ENCODE measurements at places on chromosomes 7 and 10.

DNA sequence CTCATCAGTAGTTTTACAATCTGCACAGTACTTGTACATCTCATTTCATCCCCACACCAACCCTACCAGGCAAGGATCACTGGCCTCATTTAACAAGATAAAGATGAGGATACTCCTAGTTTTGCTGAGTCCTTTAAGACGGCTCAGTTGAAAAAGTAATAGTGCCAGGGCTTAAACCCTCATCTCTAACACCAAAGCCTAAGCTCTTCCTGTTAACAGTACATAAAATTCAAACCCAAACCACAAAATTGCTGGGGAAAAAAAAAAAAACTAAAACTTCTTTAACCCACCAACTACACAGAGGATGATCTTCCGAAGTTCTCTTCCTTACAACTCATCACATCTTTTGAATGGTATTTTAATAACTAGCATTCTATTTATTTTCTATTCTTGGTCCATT is 1.3 kb downstream of the SAR1A start:
- no peak for DNase-seq

- no peak for DNase-seq
Observed at GRCh38 chr7:56157238-56157790, 41.1 kb upstream of the NUPR2 start.

- DNase-seq: no peak
Observed at GRCh38 chr7:26008428-26008827, 143.6 kb upstream of the NFE2L3 start.

DNA sequence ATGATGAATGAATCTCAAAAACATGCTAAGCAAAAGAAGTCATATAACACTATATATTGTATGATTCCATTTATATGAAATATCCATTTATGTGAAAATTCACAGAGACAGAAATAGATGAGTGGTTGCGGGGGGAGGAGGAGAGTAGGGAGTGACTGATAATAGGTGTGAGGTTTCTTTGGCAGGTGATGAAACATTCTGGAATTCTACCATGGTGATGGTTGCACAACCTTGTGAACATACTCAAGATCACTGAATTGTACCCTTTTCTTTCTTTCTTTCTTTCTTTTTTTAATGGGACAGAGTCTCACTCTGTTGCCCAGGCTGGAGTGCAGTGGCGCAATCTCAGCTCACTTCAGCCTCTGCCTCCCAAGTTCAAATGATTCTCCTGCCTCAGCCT is 10.7 kb downstream of the SVOPL start:
- DNase-seq: no peak

GRCh38 chr7:115635876-115636275 is 394.7 kb downstream of the TFEC start:
- no peak for DNase-seq

GRCh38 chr10:47438857-47439474 is 44.9 kb downstream of the ANXA8 start:
- DNase-seq: no peak

DNA sequence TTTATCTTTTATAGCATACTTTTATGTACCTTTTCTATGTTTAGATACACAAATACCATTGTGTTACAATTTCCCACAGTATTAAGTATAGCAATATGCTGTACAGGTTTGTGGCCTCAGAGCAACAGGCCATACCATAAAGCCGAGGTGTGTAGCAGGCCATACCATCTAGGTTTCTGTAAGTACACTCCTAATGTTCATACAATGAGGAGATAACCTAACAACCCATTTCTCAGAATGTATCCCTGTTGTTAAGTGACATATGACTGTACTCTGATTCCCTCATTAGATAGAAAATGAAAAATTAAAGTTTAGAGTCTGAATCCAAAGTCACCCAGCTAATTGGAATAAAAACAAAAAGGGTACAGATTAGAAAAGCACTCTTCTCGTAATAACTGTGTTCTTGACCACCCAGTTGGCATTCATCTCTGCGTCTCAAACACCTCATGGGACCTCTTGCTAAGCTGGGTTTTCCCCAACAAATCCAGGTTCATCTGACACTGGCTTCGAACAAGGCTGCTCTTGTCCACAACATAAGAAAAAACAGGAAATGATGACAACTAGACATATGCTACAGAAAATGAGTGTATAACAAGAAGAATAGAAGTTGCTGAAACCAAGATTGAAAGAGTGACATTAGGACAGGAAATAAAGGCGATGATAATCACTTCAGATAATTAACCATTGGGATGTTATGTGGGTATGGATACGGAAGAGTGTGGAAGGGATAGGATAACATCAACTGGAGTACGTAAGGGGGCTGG is 1.4 kb downstream of the NDUFB8 start:
- no peak for DNase-seq

DNA sequence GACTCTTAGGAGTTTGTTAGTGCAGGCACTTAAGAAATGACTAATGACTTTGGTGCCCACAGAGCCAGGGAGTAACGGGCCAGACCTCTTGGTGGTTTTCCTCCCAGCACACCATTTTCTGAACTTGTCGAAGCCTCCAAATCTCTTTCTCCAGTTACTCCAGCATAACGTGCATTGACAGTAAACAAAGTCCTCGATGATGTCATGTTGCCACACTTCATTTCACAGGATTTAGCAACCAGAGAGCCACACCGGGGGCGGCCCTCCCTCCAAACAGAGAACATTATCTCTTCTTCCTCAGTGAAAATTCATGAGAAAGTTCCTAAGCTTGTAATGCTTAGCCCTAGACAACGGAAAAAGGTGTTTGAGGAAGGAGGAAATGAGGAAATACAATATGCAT is 4.0 kb upstream of the SVOPL start:
- no peak for DNase-seq

- DNase-seq: peak; percentile 4
Observed at GRCh38 chr7:117993377-117994003, 120.2 kb upstream of the CTTNBP2 start.

DNA sequence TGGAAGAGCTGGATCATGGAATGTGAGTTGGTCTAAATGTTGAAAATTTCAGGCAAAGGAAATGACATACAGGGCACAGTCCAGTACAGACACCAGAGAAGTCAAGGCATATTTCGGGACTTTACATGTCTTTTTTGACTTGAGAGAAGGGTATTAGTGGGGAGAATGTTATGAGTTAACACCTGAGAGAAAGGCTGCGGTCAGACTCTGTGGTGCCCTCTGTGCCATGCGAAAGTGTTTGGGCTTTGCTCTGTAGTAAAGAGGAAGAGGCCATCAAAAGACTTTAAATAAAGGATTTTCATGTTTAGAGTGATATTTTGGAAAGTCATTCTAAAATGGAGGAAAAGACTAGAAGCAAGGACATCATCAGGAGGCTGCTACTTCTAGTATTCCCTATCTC is 607.4 kb downstream of the CCSER2 start:
- DNase-seq: no peak

DNA sequence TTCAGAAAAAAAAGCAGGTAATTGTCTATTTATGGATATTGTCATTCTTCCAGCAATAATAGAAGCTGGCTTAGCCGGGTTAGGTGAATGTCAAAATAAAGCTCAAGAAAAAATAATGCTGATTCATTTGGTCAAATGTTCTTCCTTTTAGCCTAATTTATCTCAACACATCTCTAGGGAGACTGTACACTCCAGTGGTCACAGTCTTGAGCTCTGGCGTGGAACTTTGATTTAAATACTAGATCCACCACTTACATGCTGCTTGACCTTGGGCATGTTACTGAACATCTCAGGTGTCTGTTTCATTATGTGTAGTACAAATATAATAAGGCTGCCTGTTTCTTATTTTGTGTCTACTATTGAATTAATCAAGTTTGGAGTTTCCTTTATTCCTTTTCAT is 22.0 kb downstream of the PRTFDC1 start:
- no peak for DNase-seq

DNA sequence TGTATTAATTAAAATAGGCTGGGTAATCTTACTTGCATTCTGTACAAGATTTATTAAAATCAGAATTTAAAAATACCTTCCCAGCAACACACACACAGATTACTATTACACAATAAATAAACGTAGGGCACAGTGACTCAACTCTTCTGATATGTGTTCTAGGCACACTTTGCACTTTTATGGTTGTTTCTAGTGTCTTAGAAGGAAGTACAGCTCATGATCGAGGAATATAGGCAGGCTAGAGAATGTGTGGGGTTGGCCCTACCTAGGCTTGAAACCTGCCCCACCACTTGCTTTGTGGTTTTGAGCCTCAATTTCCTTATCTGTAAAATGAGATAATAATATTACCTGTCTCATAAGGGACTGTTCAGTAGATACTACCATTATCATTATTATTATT is 30.5 kb downstream of the ARMC3 start:
- DNase-seq: no peak

DNA sequence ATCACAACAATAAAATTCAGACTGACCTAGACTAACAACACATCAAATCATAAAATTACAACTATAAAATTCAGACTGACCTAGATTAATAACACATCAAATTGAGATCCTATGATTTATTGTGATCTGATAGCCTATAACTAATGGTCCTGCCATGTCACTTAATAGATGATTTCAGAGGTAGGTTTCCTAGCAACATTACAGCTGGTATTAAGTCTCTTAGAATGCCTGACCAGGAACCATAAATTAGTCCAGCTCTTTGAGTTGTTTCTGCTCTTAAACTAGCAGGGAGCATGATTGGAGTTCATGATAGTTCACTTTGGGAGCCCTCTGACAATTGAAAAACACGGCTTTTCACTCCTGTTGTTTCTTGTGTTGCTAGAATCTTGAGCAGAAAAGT is 318.9 kb downstream of the BMPER start:
- DNase-seq: no peak

DNA sequence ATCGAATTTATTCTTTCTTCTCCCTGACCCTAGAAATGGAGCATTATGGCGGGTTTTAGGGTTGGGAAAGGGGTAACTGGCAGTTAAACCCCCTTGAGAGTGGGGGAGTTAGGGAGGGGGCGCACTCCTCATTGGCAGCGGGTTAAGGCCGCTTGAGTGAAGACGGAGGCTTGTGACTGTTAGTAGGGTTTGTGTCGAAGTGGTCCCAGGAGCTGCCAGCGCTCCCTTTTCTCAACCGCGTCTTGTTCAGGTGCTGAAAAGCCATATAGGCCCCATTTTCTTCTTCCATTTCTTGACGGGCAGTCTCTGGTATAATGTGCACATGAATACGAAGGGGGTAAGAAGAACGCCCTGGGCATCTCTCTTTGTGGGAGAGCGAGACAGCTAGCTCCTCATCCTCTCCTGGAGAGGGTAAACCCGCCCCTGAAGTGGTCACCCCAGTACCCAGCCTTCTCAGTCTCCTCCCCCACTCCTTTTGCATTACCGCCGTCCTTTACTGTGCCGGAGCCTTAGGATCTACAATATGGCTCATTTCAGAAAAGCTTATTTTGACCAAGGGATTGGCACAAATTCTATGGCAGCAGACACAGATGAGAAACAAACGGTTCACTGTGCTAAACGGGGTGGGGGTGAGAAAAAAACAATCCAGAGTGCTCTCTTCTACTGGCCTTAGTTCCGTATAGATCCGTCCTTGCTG is 836 bp downstream of the KMT2E start:
- DNase-seq: no peak

DNA sequence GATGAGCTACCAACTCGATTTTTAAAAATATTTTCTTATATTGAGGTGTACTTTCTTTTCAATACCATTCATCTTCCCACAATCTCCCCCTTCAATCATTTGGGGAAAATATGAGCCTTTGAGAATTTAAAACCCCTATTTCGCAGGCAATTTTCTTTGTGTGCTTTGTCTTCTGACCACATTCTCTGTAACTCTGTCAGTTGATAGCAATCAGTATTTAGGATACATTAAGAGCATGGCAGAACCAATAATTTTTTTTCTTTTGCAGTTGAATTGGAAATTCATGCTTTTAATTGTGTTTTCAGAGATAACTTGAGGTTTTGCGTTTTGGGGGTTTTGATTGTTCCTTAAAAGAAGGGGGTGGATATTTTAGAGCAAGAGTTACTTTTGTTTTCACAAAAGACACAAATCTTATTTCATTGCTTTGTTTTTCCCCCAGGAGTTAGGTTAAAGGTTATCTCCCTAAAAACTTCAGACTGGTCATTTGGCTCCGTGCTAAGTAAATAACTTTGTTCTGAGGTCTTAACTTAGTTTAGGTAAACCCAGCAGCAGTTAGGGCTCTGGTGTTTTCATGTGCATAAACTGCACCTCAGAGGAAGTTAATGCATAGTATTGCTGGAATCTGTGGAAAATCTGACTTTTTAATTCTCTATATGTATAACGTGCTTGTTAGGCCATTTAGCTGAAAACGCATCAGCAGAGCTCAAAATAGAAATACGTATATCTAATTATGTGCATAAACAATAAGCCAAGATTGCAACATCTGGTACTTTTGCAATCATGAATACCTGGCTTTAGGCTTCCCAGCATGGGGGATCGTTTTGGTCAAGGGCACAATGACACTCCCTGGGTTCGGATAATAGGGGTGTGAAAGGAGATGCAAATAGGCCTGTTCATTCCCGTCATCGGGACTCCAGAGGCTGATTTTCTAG is 676.4 kb upstream of the ANKRD30A start:
- DNase-seq: no peak

GRCh38 chr7:114086537-114086913 is 167.7 kb upstream of the PPP1R3A start:
- no peak for DNase-seq

GRCh38 chr10:128657548-128657947 is 531.3 kb upstream of the MKI67 start:
- DNase-seq: no peak

- DNase-seq: no peak
Observed at GRCh38 chr10:112222799-112223198, 39.2 kb upstream of the GPAM start.

DNA sequence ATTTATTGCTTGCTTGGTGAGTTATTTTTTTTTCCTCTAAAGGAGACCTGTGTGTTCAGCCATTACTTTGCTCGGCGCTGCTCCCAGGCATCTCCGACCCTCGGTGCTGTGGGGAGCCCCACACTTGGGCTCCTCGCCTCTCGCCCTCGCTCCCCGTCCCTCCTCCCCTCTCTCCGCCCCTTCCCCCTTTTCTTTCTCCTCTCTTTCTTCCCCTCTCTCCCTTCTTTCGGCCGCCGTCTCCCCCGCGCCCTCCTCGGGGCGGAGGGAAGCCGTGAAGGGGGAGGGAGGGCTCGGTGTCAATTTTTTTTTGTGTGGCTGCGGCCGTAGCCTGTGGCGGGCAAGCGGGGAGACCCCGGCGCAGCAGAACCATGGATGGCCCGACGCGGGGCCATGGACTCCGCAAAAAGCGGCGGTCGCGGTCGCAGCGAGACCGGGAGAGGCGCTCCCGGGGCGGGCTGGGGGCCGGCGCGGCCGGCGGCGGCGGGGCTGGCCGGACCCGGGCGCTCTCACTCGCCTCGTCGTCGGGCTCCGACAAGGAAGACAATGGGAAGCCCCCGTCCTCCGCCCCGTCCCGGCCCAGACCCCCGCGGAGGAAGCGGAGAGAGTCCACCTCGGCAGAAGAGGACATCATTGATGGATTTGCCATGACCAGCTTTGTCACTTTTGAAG is 1.1 kb downstream of the AUTS2 start:
- no peak for DNase-seq

GRCh38 chr7:98745722-98746318 is 124.0 kb downstream of the TMEM130 start:
- peak; percentile 50 for DNase-seq

- DNase-seq: no peak
Observed at GRCh38 chr10:119782981-119783664, 57.3 kb downstream of the INPP5F start.
